Left renal pelvis (tissue), 4 donors: ENCODE measurements at places on chromosomes 11 and 22.

DNA sequence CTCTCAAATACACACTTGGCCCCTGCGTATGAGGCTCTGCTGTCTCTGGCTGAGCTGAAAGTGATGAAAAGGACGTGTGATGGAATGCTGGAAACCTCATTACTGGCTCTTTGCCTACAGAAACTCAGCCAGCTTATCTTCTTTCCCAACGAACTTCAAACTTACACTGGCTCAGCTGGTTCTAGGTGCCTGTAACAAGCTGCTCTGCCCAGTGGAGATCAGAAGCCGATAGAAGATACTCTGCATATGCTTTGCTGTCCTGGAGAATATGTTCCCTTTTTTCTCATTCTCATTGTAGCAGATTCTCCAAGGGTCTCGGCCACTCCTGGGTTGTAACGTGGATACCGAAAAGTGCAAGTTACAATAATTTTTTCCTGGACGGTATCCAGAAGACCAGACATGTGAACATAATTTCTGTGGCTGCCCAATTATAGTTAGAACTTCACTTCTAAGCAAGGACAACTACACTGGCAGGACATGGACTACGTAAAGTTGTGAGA is 405.3 kb upstream of the CCDC90B start:
- no peak for DNase-seq

GRCh38 chr22:39144101-39144767 is 8.2 kb downstream of the CBX7 start:
- no peak for DNase-seq

- no peak for DNase-seq
Measured at GRCh38 chr11:29534836-29535235, 482.0 kb downstream of the KCNA4 start.

GRCh38 chr11:439315-440064 is 2.3 kb downstream of the ANO9 start:
- no peak for DNase-seq

- DNase-seq, result no peak
Measured at GRCh38 chr22:27801202-27801615, 347 bp downstream of the MN1 start.

DNA sequence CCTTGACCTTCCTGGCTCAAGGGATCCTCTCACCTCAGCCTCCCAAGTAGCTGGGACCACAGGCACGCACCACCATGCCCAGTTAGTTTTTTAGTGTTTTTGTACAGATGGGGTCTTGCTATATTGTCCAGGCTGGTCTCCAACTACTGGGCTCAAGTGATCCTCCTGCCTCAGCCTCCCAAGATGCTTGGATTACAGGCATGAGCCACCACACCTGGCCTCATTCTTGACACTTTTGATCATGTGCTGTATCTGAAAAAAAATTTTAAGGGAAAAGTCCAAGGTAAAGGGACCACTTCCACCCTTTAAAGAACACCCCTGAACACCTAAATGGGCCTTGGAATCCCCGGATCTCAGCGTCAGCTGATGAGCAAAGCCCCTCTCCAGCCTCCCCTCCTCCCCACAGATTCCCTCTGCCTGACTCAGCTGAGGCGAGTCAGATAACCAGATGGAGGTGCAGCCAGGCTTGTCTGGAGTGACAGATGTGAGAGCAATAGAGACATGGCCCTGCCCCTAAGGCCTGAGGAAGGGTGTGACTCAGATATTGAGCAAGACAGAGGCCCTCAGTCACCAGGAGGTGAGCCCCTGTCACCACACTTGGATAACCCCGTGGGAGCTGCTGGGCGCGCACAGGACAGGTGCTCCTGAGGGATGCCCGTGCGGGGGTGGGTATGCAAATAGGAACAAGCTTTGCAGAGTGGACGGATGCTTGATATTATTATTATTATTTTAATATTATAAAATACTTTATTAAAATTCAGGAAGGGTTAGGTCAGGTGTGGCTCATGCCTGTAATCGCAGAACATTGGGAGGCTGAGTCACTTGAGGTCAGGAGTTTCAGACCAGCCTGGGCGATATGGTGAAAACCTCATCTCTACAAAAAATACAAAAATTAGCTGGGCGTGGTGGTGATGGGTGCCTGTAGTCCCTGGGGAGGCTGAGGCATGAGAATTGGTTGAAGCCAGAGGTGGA is 5.0 kb upstream of the CCDC88B start:
- DNase-seq, result no peak

DNA sequence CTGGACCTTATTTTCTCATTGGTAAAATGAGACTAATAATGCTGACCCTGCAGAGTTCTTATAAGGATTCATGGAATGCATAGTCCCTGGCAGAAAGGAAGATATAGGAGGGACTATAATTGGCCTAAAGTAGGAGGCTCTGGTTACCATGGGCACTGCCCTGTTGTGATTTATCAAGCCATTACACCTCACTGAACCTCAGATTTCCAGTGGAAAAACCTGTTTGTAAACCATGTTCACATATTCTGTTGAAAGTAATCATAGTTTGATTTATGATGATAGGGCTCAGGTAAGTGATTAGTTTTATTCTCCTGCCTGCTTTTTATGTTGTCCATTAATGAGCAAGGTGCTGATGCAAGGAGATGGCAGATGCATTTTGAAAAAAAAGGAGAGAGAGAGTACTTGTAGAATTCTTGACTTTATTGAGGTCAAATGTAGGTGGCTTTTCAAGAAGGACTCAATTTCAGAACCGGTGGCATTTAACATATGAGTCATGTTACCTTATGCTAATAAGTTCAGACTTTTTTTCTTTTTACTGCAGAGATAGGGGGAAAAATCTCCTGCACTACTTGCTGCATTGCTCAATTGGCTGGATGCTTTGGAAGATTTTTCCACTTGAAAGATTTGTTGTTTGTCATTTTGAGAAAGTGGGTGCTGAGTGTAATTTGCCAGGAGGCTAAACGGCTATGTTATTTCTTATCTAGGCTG is 14.6 kb downstream of the NF2 start:
- DNase-seq, result no peak

DNA sequence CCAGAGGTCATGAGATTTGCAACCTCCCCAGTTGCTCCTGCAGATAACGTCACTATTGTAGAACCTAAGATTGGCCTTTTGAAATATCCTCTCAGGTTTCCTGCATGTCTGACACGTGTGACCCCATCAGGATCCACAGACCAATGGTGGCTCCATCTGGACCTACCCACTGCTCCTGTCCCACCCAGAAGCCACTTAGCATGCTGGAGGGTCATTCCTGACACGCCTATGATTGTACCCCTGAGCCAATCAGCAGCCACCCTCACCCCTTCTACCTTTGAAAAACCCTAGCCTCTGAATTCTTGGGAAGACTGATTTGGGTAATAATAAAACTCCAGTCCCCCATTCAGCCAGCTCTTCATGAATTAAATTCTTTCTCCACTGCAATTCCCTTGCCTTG is 20.1 kb upstream of the NARS2 start:
- no peak for DNase-seq

DNA sequence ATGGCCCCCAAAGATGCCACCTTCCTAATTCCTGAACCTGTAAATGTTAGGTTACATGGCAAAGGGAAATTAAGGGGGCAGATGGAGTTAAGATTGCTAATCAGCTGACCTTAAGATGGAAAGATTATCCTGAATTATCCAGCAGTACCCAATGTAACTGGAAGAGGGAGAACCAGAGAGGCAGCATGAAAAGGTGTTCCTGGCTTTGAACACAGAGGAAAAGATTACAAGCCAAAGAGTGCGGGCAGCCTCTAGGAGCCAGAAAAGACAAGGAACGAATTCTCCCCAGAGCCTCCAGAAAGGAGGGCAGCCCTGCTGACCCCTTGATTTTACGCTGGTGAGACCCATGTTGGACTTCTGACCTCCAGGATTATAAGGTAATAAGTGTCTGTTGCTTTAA is 15.1 kb upstream of the THRSP start:
- DNase-seq, result no peak

GRCh38 chr11:486189-486588 is 20.9 kb downstream of the RNH1 start:
- no peak for DNase-seq

- DNase-seq, result no peak
Measured at GRCh38 chr11:15468466-15468865, 353.7 kb downstream of the INSC start.

GRCh38 chr11:70247042-70247709 is 23.3 kb upstream of the PPFIA1 start:
- no peak for DNase-seq

DNA sequence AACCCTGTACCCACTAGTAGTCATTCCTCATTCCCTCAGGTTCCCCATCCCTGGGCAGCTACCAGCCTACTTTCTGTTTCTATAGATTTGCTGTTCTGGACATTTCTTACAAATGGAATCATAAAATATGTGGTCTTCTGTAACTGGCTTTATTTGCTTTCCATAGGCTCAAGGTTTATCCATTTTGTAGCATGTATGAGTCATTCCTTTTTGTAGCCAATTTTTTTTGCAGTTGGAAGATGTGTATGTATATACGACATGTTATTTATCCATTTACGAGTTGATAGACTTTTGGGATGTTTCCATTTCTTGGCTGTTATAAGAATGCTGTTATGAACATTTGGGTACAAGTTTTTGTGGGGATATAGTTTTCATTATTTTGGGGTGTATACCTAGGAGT is 130.6 kb downstream of the WNT11 start:
- no peak for DNase-seq

- DNase-seq, result no peak
Measured at GRCh38 chr11:111846063-111846462, 25.3 kb downstream of the ALG9 start.

DNA sequence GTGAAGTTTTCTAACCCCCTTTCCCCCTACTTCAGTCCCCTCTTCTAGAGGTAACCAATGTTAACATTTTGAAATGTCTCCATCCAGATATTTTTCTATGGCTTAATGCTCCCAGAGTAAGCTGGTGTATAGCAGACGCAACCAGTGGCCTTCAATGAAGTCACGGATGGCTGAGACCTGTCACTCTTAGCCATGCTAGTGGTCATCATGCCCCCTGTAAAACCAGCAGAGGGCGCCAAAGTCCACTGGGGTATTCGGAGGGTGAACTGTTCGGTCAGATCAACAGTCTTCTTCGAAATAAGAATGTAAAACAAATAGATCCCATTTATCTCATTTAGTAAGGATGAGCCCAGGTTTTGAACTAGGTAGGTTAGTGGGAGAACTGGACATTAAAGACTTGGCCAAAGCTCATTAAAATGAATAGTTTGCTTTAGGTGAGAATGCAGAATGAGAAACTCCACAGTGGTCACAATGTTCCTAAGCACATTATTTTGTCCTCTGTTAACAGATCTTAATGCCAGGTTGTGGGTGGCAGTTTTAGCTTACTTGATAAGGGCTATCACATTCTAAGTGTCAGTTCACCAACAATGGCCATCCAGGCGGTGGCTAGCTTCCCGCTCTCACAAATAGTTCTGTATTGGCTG is 8.6 kb upstream of the MMP8 start:
- no peak for DNase-seq

GRCh38 chr11:47716692-47717091 is 1.5 kb upstream of the AGBL2 start:
- DNase-seq, result no peak

GRCh38 chr11:25309818-25310217 is 813.0 kb downstream of the LUZP2 start:
- no peak for DNase-seq

DNA sequence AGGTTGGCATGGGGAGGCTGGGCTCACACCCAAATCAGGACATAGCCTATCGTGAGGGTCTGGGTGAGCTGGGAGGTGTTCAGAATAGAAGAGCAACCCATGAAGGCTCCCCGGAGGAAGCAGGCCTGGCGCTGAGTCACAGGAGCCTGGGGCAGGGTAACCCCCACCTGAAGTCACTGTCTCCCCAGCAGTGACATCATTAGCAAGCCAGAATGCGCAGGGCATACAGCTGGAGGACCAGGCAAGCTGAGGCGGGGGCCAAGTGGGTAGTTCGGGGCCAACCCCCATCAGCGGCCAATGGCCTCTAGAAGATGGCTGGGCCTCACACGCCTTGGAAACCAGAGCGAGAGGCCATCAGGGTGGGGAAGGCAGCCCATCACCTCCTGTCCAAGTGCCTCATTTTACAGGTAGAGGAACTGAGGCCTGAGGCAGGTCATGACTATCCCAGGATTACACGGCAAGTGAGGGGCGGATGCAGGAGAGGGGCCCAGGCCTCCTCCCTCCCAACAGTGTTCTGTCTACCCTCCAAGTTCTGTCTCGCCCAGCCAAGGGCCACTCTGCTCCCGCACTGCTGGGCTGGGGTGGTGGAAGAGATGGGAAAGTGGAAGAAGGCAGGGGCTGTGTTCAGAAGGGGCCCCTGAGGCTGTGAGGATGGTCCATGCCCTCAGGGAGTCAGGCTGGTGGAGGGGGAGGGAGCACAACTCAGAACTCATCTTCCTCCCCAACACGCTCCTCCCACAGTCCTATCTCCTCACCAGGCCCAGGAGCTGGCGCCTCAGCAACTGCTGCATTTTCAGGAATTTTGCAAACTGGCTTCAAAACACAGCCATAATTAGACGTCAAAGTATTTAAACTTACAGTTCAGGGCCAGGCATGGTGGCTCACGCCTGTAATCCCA is 24.6 kb downstream of the RPL3 start:
- no peak for DNase-seq

DNA sequence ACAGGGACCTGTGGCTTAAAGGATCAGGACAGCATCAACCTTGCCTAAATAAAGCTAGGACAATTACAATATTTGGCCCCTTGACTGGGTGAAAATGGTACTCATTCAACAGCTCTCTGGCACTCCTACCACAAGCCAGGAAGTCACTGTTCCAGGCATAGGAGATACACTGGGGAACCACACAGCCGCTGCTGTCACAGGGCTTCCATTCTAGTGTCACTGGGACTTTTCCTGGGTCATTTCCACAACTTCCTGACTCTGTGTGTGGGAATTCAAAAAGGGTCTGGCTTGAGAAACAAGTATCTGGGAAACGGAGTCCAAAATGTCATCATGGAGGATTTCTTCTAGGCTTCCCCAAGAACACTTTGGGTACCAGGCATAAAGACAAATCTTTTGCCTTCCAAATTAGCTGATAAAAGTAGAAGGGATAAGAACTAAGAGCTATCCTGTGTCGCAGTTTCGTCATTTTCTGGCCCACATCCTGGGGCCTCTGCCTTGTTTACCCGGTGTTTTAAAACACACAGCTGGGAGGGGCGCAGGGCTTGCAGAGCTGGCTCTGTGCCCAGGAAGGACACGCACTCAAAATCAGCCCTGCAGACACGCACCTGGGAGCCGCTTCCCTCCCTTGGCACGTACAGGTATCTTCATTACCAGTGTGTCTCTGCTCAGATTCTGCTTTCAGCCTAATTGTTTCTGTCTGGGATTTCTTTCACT is 38.0 kb downstream of the TMEM45B start:
- peak; percentile 35 for DNase-seq

DNA sequence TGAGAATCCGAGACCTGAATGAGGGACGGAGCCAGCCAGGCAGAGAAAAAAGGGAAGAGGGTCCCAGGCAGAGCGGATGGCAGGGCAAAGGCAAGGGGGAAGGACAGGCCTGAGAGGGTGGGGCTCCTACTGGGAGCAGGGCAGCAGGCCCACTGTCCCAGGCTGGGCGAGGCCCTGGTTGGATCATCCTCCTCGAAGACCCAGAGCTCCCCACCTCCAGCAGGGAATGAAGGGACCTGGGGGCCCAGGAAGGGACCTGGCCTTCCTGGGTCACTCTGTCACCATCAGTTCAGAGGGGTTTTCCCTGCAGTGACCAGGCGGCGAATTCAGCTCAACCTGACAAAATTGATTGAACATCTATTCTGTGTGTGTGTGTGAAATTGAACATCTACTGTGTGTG is 4.0 kb downstream of the CD5 start:
- DNase-seq, result no peak
